Activated CD4-positive, alpha-beta T cell treated with anti-CD3 and anti-CD28 coated beads, Interleukin-2, amount 10 ng/mL, durations not matched to agents 7 days and 5 days (primary cell): ENCODE measurements at places on chromosomes 3 and 15. TPM values are rescaled to one million over a fixed set of nuclear protein-coding genes. Genes with fewer than 3 reads are reported as not detected.

GRCh38 chr15:90884719-90885431 is 571 bp downstream of the FES start:
- no peaks in the 10 kb centered on the region for H3K27me3 ChIP-seq
- H3K27ac ChIP-seq, result peak overlapping the region; percentile 78
- peaks cover 11% of the 10 kb centered on the region for H3K36me3 ChIP-seq
- DNase-seq, result no peak
- H3K4me1 ChIP-seq, result peaks cover 35% of the 10 kb centered on the region

Gene IL12A
- 0.17 TPM for total RNA-seq

Gene EFHB
- 0.33 TPM for total RNA-seq

Gene ITPKA
- total RNA-seq, result 0.35 TPM

DNA sequence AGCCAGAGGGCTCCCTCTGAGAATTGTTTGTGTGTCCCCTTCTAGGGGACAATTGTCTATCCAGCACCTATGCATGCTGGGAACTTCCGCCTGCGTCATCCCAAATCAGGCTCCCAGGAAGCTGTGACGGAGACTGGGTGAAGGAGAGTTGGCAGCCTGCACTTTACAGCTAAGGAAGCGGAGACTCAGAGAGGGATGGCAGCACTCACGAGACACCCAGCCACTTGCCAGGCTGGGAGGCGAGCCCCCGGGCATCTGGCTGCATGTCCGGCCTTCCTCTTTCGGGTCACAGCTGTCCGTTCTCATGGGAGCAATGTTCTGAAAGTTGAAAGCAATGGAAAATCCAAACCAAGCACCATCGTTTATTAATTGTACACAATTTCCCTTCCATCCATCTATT is 45.5 kb upstream of the SLC6A11 start:
- H3K36me3 ChIP-seq, result no peaks in the 10 kb centered on the region
- no peaks in the 10 kb centered on the region for H3K4me1 ChIP-seq
- H3K27me3 ChIP-seq, result peaks cover 4% of the 10 kb centered on the region
- H3K4me3 ChIP-seq, result no peak overlapping the region
- no peak for DNase-seq
- no peak overlapping the region for H3K27ac ChIP-seq

Gene RETNLB
- total RNA-seq, result not detected

GRCh38 chr3:22175947-22176346 is 424.9 kb upstream of the ZNF385D start:
- H3K36me3 ChIP-seq, result no peaks in the 10 kb centered on the region
- DNase-seq, result no peak
- no peak overlapping the region for H3K4me3 ChIP-seq
- H3K4me1 ChIP-seq, result no peaks in the 10 kb centered on the region

Gene C3orf22
- not detected for total RNA-seq

Gene VIPR1
- total RNA-seq, result 19.9 TPM

DNA sequence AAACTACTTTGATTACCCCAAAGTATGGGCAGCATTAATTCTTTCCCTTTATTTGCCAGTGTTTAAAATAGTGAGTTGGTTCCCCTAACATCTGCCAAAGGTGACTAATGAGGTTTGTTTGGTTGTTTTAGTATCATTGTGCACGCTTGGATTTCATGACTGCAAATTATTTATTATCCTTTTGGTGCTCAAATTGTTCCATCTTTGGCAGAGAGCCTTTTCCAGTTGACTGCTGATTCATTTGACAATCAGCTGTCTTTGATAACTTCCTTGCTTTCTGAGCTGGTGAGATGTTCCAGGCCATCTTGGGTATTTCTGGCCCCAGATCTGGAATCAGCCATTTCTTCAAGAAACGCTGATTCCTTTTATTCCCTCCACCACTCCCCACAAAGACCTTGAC is 8.9 kb downstream of the DLEC1 start:
- H3K27ac ChIP-seq, result no peak overlapping the region
- H3K27me3 ChIP-seq, result peaks cover under 1% of the 10 kb centered on the region
- peaks cover 3% of the 10 kb centered on the region for H3K36me3 ChIP-seq
- peaks cover 2% of the 10 kb centered on the region for H3K4me1 ChIP-seq

DNA sequence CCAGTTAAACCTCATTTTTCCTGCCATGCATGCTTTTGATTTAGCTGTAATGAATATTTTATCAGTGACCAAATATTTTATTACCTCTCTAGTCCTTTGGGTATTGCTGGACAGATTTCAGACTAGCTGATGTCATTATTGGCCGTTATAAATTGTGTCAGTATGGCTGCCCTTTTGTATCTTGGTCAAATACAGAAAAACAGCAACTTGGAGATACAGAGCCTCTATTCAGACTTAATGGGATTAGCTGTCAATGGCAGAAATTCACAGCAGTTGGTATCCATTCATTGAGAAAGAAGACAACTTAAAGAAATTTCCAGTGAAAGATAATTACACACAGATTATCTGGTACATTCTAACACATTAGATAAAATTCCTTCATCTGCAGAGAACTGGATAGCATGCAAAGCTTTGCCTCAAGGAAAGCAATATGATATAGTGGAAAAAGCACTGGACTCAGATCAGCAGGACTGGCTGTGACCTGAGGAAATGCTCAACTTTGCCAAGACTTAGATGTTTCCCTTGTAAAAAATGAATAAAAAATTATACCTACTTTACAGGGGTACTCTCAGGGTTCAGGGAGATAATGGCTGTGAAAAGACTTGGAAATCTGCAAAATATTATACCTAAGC is 20.8 kb downstream of the COL6A6 start:
- peaks cover 23% of the 10 kb centered on the region for H3K27me3 ChIP-seq
- no peak overlapping the region for H3K4me3 ChIP-seq
- H3K36me3 ChIP-seq, result no peaks in the 10 kb centered on the region
- no peak overlapping the region for H3K27ac ChIP-seq

DNA sequence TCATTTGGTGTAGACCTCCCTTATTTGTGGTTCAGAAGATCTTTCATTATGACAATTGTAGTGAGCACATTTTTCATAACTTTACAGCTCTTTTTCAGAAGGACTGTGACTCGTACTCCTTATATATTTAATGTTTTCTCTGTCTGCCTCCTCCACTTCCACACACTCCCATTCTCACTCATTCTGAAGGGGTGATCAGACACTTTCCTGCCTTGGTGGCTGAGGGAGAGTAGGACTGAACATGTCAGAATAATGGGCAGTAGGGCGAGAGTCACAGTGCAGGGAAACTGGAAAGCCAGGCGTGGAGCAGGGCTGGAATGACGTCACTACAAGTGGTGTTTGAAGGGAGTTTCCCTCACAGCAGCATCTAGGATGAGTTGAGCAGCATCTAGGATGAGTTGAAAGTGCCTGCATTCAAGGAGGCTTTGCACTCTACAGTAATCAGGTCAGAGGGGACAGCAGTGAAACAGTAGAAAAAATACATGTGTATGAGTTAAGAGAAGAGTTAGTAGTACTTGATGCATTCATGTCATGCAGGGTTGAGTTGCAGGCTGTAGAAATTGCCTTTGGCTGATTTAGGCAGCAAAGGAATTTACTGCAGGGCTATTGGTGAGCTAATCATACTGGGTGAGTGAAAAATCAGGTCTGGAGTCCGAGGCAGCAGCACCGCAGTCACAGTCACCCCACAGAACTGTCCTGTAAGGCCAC is 36.3 kb upstream of the FBXL22 start:
- H3K27me3 ChIP-seq, result no peaks in the 10 kb centered on the region
- H3K4me1 ChIP-seq, result peaks cover 19% of the 10 kb centered on the region
- H3K36me3 ChIP-seq, result peaks cover 64% of the 10 kb centered on the region
- H3K4me3 ChIP-seq, result no peak overlapping the region

Gene AP3B2
- total RNA-seq, result 0.08 TPM

Gene WHAMM
- total RNA-seq, result 13.8 TPM
